ENCODE measurements at places on chromosomes 4 and X.
A peak's percentile ranks its signal among the peaks of the same experiment; 100 is the strongest.

GRCh38 chrX:154419688-154420401 is 8.5 kb downstream of the TAFAZZIN start:
- no peak for DNase-seq

DNA sequence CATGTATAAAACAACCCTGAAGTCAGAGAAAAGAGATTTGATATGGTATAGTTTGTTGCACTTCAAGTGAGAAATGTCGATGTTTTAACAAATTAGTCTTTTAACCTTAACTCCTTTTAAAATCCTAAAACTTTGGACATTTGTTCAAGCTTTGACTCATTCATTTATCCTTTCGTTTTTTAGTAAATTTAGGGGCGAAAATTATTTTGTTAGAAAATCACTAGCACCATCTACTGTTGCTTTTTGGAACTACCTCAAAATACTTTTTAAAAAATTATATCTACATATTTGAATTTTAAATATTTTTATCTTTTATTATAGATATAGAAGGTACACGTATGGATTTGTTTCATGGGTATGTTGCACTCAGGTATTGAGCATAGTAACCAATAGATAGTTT is 165.1 kb upstream of the POF1B start:
- DNase-seq, result no peak

DNA sequence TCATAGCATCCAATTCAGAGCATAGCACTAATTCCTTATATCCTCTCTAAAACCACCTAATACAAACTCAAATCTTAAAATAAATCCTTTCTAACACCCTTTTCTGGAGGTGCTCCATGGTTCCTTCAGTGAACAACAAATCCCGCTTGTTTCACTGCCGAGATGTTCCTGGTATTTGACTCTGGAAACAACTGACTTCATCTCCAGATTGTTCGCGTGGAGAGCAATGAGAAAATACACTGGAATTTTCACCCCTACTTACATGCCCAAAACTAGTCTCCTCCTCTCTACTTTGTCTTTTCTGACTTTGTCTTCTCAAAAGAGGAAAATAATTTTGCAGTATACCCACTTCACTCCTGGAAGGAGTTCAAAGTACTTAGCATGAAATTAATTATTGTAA is 129.0 kb downstream of the PLS3 start:
- no peak for DNase-seq

DNA sequence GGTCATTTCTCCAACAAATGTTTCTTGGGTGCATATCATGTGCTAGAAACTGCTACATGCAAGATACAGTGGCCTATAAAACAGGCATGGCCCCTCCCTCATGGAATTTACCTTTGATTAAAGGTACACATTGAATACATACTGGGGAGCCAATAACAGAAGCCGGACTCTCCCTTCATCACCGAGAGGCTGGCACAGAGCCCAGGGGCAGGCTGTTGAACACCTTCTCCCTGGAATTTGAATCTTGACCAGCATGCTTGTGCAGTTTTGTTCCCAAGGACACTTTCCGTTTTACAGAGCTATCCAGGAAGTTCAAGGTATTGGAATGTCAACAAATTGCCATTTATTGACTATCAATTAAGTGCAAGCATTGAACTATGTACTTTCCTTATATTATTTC is 33.2 kb downstream of the PPARGC1A start:
- no peak for DNase-seq

- no peak for DNase-seq
Measured at GRCh38 chrX:120115438-120115963, at the start of gene RHOXF1. Gene RHOXF1 (minus strand): TSS chrX:120115913. CDS start chrX:120115862, 51 bp downstream.

DNA sequence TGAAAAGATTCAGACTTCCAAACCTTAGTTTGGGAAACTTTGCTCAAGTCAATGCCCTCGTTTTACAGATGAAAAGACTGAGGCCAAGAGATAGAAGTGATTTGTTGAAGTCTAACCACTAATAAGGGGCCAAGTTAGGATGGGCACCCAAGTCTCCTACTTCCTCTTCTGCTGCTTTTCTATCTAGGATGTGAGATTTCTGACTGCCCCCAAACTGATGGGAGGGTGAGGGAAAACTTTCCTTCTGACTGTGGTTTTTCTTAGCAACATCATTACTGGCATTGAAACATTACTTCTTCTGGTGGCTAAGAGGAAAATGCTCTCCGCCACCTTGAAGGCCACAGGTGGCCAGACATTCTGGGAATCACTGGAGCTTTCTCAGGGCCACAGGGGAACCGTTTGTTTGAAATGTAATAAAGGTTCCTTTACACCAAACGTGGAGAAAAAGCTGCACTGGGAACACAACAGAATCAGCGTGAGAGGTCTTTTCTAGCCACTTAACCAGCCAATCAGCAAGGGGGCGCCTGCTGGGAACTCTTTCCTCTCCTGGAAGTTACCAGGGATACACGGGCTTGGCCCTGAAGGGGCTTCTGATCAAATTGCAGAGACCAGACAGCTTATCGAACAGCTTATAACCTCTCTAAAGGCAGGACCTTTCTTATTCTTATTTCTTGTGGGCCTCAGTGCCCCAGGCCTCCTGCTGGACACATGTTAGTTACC is 115.9 kb upstream of the TEX13D start:
- no peak for DNase-seq

- no peak for DNase-seq
Measured at GRCh38 chr4:4334798-4335520, 44.9 kb downstream of the ZBTB49 start.

DNA sequence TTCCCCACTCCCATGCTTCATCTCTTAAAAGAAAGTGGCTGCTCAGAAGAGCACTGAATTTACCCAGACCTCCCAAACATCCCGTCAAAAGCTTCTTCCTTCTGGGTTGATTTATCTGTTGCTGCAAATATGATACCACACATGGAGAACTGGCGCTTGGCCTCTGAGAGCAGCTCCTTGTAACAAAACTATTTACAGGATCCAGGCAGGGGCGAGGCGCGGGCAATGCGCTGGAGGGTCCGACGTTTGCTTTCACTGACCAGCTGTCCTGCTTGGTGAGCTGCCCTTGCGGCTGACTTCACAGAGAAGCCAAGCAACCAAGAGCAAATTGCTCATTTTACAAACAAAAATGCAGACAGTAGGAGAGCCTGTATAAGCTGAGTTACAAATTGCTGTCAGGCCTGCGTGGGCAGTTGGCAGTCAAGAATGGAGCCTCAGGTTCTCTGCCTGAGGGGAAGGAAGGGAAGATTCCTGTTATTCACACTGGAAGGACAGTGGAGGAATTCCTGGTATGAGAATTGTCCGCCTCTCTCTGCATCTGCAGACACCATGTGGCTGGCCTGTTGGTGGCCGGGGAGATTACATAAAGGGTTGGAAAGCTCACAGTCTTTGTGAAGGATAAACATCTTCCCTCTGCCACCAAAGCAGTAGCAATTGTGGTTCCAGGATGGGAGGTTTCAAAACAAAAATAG is 192.2 kb upstream of the LEF1 start:
- DNase-seq, result no peak

DNA sequence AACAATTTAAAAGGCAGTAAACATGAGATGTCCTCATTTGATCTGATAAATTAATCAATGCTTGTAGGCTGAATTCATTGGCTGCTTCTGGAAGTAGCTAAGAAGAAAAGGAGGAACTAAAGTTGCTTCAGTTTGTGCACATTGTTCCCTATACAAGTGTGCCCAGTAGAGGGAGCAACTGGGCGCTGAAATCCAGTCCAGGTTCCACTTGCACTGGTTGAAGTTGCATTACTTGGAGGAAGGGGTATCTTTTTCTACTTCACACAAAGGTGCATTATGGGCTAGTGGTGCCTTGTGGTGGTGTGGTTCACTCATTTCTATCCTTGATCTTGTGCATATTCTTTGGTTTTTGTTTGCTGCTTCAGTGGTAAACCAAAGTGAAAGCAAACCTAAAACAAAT is 67.9 kb upstream of the SOX3 start:
- no peak for DNase-seq

- DNase-seq, result no peak
Measured at GRCh38 chrX:133586443-133586842, 171.2 kb upstream of the GPC4 start.

- DNase-seq, result no peak
Measured at GRCh38 chr4:37780444-37781130, 45.9 kb upstream of the PGM2 start.

- DNase-seq, result no peak
Measured at GRCh38 chr4:78778530-78778929, 2.4 kb downstream of the BMP2K start.

DNA sequence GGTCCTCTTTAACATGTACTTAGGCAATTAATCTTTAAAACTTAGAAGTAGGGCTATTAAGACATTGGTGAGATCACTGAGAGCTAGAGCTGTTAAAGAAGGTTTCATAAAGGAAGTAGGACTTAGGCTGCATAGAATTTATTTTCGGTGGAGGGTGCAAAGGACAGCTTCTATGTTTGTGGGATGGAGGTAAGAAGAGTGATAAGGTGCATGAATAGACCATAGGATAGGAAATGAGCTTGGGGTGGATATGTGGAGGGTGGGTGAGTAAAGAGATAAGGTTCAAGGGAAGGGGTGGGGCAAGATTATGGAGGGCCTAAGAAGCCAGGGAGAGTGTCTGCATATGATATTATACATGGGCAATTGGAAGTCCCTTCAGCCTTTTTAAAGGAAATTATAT is 15.9 kb downstream of the RTL9 start:
- DNase-seq, result no peak

DNA sequence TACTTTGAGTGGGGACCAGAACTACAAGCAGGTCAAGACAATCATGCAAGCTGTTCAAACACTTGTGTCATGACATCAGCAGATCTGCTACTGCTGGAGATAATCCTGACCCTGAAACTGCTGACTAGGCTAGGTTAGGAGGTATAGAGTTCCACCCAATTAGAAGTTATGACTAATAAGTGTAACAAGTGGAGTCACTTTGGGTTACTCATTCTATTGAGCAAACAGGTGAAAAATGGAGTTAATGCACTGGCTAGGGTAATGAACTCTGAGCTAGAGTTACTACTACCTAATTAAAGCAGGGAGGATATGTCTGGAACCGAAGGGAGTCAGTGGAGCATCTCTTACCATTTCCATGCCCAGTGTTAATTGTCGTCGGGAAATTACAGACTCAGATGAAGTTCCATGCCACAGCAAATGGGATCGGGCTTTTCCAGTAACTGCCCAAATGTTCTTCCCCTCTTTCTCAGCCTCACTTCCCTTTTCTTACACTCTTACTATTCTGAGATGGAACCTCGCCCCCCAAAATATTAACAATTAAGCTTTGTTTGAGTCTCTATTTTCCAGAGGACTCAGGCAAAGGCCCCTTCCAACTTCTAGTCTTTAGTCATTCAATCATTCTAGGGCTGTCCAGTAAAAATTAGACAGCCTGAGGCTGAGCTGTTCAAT is 19.8 kb upstream of the MANBA start:
- no peak for DNase-seq

- no peak for DNase-seq
Measured at GRCh38 chrX:25858273-25858880, 279.8 kb upstream of the MAGEB18 start.

- DNase-seq, result no peak
Measured at GRCh38 chrX:44314808-44315207, 28.7 kb downstream of the EFHC2 start.

GRCh38 chr4:69617083-69617694 is 22.3 kb downstream of the UGT2A2 start:
- DNase-seq, result no peak

GRCh38 chr4:3367866-3368265 is 73.9 kb upstream of the HGFAC start:
- peak; percentile 47 for DNase-seq

DNA sequence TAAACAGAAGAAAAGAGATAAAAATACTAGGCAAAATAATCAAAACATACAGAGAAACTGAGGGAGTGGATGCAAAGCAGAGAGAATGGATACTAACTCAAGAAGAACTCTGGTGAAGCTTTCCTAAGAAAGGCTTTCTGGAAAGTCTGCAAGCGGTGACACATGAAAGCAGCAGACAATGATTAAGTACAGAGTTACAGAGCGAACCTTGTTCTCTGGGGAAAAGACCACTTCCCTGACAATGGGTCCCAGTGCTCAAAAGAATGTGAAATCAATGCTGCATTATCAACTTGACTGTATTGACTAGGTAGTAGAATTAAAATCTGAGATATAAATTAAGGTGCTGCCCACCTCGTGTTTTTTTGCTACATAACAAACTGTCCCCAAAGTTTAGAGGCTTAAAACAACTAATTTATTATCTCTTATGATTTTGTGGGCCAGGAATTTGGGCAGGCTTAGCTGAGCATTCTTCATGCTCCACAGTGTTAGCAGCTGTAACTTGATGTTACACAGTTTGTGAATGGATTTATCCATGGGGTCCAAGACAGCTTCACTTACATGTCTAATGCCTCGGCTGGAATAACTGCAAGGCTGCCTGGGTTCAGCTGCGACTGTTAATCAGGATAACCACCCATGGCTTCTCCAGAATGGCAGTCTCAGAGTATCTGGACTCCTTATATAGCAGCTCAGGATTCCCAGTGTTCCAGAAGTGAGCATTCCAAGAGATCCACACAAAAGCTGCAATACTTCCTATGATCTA is 106.9 kb upstream of the INPP4B start:
- no peak for DNase-seq

DNA sequence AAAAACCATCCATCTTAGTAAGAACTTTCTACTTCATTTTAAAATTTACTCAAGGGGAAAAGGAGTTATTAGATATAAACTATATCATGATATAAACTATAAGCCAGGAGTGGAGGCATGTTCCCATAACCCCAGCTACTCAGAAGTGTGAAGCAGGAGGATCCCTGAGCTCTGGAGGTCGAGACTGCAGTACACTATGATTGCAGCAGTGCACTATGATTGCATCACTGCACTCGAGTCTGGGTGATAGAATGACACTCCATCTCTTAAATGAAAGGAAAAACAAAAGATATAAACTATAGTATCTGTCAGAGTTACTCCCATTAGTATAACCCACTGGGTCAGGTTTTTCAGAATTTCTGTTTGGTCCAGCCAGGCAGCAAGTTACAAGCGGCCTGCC is 47.6 kb downstream of the RPS3A start:
- no peak for DNase-seq
